Trophoblast cell (in vitro differentiated cells and primary cell): ENCODE measurements at places on chromosomes 13 and 19.
A peak's percentile ranks its signal among the peaks of the same experiment; 100 is the strongest.

- peak; percentile 84 for DNase-seq
Measured at GRCh38 chr19:7917267-7918061, 2.7 kb upstream of the SNAPC2 start.

DNA sequence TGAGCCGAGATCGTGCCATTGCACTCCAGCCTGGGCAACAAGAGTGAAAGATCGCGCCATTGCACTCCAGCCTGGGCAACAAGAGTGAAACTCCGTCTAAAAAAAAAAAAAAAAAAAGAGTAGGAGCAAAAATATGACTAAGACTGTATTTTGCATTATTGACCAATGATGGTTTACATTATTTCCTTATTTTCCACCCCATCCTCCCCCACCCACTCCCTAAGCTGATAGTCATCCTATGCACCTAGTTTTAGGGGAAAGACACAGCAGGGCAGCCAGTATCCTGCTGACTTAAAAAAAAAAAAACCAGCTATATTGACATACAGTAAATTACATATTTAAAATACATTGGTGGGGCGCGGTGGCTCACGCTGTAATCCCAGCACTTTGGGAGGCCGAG is 25.1 kb downstream of the VAV1 start:
- DNase-seq = no peak

DNA sequence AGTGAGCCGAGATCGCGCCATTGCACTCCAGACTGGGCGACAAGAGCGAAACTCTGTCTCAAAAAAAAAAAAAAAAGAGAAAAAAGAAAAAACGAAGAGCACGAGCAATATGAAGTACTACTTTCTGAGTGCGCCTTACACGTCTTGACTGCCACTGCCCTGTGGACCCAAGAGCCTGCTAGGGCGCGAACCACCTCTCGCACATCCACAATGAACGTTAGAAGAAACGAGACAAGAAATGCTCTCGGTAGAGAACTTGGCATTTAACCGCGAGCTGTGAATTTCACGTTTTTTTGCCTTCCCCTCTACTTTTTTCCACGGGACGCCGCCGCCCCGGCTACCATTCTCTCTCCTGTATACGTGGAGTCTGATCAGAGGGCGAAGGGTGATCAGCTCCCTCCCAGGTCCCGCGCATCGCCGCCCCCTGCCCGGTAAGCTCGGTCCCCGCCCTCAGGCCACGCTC is 454 bp downstream of the TIMM44 start:
- DNase-seq = peak; percentile 11

DNA sequence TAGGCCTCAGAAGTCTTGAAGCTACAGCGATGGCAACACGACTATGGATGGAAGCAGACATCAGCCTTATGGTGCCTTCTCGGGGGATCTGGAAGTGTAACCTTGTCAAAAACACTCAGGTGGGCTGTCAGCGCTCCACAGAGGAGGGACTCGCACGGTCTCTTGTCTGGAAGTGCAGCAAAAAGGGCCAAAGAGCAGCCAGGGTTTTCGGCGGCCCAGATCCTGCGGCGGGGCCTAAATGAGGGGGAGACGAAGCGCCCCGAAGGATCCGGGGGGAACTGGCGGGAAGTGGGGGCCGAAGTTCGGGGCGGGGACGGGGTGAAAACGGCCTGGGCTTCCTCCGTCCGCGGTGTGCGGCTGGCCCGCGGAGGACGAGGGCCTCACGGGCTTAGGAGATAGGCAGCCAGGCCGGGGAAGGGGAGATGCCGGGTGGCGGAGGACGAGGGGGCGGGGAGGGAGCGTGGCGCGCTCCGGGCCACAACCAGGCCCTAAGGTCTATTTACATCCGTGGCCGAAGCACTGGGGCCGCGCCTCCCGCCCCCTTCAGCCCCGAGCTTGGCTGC is 637 bp downstream of the RANBP3 start:
- no peak for DNase-seq

- DNase-seq = no peak
Measured at GRCh38 chr13:66365101-66365500, 865.0 kb downstream of the PCDH9 start.

DNA sequence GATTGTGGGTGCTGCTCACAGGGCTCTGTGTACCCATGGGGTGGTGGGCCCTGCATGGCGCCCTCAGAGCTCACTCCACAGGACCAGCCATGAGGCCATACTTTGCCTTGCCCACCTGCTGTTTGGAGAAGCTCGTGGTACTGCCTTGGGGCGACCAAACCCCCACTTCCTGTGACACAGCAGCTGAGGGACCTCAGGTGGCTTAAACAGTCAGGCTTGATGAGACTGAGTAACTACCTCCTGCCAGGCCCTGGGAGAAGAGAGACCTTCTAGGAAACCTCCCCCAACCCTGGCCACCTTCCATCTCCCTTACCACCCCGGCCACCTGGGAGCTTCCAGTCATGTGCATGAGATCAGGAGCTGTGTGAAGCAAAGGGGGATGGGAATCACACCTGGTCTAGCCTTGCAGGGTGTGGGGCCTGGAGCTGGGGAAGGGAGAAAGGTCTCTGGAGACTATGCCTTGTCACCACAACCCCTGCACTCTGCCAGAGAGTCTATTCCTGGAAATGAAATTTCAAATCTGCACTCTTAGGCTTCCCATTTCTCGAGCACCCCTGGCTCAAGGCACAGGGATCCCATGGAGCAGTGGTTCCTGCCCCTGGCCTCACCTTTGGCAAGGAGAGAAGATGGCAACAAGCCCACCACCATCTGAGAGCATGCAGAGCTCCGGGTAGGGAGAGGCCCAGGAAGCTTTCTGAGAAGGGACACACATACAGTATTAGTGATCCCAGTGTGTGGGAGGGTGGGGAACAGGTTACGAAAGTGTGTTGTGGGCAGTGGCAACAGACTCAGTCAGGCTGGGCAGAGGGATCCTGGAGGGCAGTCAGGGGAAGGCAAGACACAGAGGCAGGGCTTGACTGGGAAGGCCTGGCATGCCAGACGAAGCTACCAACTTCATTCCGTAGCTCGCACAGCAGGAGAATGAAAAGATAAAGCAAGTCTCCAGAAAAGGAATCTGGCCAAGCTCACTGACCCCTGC is 125.0 kb downstream of the URI1 start:
- DNase-seq = no peak

GRCh38 chr13:79866436-79866835 is 385.5 kb downstream of the NDFIP2 start:
- DNase-seq = no peak

GRCh38 chr13:38830442-38831045 is 143.7 kb downstream of the FREM2 start:
- DNase-seq = no peak

DNA sequence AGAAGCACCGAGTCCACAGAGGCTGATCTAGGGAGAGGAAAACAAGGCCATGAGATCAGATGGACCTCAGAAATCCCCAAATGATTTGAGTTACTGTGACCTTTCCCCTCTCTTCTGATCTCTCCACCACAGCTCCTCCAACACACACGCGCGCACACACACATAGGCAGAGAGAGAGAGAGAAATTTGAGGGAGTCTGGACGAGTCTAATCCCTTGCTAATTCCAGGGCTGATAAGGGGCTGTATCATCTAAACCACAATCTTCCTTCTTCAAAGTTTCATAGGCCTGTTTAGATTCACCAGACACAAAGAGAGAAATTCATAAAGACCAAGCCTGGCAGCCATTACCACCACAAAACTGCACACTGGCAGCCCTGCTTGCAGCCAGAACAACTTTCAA is 8.6 kb downstream of the ZFP82 start:
- DNase-seq = no peak

DNA sequence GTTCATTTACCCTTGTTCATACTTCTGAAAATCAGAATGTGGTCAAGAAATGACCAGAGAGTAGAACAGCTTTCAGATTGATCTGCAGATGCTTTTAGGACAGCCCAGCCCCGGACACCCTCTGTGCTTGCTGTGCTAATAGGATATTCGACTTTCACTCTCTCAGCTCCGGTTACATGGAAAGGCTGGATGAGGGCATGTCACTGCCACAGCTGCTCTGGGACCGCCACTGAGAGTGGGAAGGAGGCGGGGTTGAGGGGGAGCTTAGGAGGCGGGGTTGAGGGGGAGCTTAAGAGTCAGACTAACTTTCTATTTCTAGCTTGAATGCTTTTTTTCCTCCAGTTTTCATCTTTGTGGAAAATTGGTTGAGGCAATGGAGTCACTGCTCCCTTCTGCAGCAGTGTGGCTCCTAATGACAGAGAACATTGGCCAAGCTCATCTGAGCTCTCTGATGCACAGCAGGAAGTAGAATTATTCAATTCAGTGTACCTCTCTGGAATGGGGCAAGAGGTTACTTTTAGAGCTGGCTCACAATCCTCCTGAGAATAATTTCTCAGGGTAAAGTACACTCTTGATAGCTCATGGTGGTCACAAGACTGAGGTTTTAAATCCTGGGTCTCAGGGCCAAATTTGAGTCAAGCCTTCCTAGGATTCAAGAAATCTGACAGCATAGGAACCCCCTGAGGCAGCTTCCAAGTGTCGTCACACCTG is 74.6 kb upstream of the NPAS1 start:
- DNase-seq = no peak

- peak; percentile 57 for DNase-seq
Measured at GRCh38 chr13:63206461-63206860, 1790.8 kb upstream of the PCDH20 start.

GRCh38 chr19:48004236-48004635 is 9.8 kb downstream of the ELSPBP1 start:
- DNase-seq = no peak

- DNase-seq = no peak
Measured at GRCh38 chr13:75881109-75881775, 245.1 kb downstream of the LMO7 start.
